Activated CD8-positive, alpha-beta memory T cell treated with anti-CD3 and anti-CD28 coated beads for 1 hour (primary cell): ENCODE measurements at places on chromosomes 7 and 10.

GRCh38 chr7:130489140-130489983 is 2.5 kb upstream of the MEST start:
- no peak for DNase-seq

DNA sequence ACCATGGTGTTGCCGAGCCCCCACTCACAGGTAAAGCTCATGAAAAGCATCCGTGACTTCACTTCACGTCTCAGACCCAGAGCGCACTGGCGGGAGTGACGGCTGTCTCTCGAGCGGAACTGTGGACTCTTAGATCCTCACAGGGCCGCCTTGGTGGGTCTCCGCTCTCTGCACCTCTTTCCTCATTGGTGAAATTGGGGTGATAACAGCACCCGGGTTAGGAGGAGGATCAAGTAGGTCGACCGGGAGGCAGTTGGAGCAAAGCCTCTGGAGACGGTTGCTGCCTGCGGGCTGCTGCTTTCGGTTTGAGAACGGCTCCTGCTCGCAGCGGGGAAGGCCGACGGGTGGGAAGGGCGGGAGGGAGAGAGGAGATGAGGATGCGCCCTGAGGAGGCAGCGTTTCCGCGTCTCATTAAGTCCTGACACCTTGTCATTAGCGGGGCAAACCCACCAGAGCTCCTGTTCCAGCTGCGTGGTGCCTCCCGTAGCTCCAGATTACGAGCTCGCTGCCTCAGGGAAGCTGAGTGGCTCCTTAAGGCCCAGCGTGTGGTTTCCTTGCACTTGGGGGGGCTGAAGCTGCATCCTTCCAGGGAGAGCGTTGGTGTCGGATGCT is 51.9 kb upstream of the CFAP46 start:
- no peak for DNase-seq

GRCh38 chr10:71968553-71969474 is 4.6 kb downstream of the CHST3 start:
- DNase-seq = no peak

GRCh38 chr7:31816810-31817209 is 129.8 kb downstream of the PPP1R17 start:
- no peak for DNase-seq

- no peak for DNase-seq
Observed at GRCh38 chr10:80786322-80786721, 248.6 kb downstream of the SH2D4B start.

DNA sequence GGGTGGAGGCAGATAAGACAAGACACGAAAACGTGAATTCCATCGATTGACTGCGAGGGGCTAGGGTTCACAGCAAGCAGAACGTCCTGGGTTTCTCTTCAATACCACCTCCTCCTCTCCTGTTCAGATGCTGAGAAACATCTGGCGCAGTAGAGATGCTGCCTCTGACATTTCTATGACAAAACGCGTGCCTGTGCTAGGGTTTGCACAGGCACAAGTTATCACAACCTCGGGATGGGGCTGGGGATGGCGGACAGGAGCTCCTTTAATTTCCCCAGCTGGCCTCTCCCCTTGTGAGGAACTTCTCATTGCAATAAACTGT is 99.8 kb upstream of the SVIL start:
- DNase-seq = no peak

DNA sequence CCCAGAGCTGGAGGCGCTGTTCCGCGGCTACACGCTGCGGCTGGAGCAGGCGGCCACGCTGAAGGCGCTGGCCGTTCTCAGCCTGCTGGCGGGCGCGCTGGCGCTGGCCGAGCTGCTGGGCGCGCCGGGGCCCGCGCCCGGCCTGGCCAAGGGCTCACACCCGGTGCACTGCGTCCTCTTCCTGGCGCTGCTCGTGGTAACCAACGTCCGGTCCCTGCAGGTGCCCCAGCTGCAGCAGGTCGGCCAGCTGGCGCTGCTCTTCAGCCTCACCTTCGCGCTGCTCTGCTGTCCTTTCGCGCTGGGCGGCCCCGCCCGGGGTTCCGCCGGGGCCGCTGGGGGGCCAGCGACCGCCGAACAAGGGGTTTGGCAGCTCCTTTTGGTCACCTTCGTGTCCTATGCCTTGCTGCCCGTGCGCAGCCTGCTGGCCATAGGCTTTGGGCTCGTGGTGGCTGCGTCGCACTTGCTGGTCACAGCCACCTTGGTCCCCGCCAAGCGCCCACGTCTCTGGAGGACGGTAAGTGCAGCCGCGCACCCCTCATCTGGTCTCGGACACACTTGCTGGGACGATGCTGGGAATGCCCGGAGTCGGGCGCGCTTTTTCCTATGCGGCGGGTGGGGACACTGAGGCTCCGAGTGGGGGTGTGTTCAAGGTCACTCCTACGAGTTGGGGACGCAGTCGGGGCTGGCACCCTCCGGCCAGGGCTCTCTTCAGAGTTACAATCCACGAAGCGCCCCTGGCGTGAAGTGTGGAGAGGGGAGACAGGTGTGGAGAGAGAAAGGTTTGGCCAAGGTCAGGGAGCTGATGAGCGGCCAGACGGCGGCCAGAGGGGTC is 717 bp downstream of the ADCY1 start:
- DNase-seq = no peak

- no peak for DNase-seq
Observed at GRCh38 chr10:130707389-130707979, 571.3 kb downstream of the GLRX3 start.

GRCh38 chr10:33035411-33035810 is 77.4 kb upstream of the ITGB1 start:
- DNase-seq = no peak

- no peak for DNase-seq
Observed at GRCh38 chr10:66752714-66753113, 173.1 kb upstream of the LRRTM3 start.

- DNase-seq = no peak
Observed at GRCh38 chr10:14358886-14359573, 28.3 kb upstream of the FRMD4A start.

DNA sequence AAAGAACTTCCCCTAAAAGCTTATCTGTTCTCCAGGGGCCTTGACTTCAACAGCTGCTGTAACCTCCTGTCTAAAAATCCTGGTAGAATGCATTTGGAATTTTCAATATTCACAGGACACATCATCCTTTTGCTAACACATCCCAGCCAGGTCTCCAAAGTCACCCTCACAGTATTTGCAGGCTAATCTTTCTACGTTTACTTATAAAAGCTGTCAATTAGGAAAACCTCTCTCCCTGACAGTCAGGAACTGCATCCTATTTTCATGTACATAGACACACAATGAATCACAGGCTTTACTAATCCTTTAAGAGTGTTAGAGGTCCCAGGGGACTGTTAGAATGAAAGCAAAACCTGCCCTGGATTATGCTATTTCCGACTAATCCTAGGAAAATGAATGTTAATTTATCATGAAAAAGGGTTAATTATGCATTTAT is 102.2 kb downstream of the GFRA1 start:
- DNase-seq = no peak

GRCh38 chr7:129202058-129202777 is 13.8 kb downstream of the SMO start:
- no peak for DNase-seq

GRCh38 chr7:55545496-55545895 is 26.8 kb downstream of the VOPP1 start:
- no peak for DNase-seq

- DNase-seq = no peak
Observed at GRCh38 chr10:91901784-91902677, 7.3 kb downstream of the FGFBP3 start.

- no peak for DNase-seq
Observed at GRCh38 chr7:1323178-1324027, 90.7 kb downstream of the UNCX start.

DNA sequence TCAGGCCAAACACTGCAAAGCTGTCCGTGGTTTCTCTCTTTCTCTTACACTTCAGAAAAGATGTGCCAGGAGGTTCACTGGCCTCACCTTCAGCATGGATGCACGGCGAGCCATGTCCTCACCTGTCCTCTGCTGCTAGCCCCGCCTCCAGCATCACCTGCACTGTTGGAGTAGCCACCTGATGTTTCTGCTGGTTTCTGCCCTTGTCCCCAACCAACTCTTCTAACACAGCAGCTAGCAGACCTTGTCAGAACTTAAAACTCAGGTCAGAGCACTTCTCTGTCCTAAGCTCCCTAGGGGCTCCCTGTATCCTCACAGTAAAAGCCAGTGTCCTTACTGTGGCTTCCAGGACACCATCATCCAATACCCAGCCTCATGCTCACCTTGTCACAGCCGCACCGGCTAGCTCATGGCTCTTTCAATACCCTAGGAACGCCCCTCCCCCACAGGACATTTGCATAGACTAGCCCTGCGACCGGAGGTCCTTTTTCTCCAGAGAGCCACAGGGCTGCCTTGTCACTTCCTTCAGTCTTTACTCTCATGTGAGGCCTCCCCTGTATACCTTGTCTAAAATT is 15.2 kb downstream of the PALD1 start:
- no peak for DNase-seq

GRCh38 chr10:14304046-14304445 is 26.7 kb downstream of the FRMD4A start:
- DNase-seq = no peak

- no peak for DNase-seq
Observed at GRCh38 chr7:44894888-44895580, 9.7 kb upstream of the PURB start.

GRCh38 chr10:68938117-68938516 is 17.9 kb upstream of the DDX21 start:
- no peak for DNase-seq

- no peak for DNase-seq
Observed at GRCh38 chr10:123160311-123160980, 6.2 kb downstream of the BUB3 start.

DNA sequence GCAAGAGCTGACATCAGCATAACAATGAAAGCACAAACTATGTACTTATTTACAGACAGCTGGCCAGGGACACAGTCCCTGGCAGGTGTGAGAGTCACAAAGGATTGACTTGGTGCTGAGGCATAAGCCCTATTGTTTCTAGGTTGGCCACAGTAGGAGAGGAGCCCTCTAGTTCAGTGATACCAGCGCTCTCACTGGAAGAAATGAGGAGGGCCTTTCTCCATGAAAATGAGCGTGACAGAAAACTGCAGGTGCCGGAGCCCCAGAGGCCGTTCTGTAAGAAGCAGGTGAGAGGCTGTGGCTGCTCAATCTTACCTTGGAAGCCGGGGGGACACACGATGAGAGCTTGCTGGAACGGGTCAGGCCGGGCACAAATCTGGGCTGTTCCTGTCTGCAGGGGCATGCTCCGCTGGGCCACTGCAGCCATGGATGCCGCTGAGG is 90.5 kb downstream of the CLEC2L start:
- DNase-seq = no peak

- no peak for DNase-seq
Observed at GRCh38 chr7:28409716-28410627, 2.3 kb upstream of the CREB5 start.

GRCh38 chr7:38731215-38731614 is 100.0 kb upstream of the AMPH start:
- no peak for DNase-seq

DNA sequence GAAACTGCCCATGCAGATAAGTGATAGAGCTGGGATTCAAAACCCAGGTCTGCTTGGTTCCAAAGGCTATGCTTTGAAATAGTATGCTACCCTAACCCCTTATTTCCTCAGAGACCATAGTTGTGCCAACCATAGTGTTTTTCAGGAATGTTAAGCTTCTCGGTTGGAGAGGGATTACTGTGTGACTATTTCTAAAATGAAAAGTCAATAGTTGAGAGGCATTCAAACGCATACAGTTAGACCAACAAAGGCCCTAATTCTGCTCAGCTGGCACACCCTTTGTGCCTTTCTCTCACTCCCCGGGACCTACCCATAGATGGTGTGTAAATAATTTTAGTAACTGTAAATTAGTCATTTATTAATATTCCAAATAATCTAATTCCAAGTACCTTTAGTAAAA is 64.6 kb upstream of the RNF148 start:
- no peak for DNase-seq

GRCh38 chr7:26526265-26526587 is 234.6 kb downstream of the SNX10 start:
- DNase-seq = no peak

DNA sequence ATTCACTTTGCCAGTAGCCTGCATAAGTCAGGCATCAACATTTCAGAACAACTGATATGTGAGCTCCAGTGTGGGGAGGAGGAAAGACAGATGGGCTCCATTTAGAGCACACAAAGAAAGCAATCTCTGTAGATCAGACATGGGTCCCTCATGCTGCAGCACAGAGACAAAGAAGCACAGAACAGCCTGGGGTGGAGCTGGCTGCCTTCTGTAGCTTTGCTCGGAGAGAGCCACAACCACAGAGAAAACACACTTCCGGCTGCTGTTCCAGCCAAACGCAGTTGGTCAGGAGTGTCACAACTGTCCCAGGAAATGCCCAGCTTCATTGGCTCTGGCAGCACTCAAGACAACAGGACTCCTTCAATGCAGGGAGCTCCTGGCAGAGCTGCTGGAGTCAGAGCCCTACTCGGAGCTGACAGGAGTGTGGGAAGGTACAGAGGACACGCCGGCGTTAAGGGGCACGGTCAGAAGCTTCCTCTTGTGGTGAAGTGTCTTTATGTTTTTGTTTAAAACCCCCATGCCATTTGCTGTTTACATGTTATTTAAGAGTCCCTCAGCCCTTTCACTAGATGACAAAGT is 494.4 kb downstream of the TCERG1L start:
- DNase-seq = no peak

GRCh38 chr10:91009121-91009520 is 88.2 kb upstream of the ANKRD1 start:
- DNase-seq = no peak

GRCh38 chr7:149046416-149046815 is 18.1 kb upstream of the PDIA4 start:
- DNase-seq = no peak

DNA sequence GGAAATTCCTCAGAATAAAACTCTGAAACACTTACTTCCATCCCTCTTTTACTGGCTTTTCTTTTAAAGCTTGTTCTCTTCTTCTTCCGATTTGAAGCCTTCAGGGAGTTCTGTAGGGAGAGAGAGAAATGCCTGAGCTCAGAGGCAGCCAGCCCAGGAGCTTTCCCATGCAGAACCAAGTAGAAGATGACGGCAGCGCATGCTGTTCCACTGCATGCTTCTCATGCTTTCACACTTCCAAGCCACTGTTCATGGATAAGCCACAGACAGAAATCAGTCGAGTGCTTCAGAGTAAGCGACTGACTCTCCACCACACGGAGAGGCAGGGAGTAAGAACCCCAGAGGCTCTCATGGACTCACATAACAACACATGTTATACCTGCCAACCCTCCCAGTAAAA is 237.3 kb downstream of the DGKI start:
- DNase-seq = no peak

DNA sequence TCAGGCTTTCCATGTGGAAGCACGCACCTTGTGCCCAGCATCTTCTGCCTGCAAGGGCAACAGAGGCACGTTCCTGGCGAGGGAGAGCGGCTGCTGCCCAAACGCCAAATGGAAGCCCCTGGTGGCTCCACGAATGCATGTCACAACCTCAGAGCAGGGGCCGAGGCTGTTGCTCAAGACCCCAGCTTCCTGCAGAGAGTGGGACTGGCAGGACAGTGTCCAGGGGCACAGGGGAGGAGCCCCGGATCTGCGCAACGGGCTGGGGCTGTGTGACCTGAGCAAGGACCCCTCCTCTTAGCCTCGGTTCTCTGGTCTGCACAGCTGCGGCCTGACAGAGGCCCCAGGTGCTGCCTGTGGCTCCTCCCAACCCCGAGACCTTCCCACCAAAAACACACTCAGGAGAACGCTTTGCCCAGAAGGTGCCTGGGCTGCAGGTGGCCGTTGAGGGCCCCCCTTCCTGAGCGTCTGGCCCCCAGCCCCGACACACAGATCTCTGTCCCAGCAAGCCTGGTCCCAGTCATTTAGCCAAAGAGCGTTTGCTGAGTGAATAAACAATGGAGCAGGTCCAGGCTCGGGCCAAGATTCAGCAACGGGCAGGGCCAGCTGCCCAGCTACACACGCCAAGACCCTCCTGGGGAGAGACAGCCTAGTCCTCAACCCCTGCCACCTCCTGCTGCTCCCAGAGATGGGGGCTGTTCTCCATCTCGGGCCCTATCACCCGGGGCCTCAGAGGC is 1.2 kb downstream of the MICALL2 start:
- DNase-seq = no peak
